COR-L47 (cell line): ENCODE measurements at places on chromosomes 4 and X.

DNA sequence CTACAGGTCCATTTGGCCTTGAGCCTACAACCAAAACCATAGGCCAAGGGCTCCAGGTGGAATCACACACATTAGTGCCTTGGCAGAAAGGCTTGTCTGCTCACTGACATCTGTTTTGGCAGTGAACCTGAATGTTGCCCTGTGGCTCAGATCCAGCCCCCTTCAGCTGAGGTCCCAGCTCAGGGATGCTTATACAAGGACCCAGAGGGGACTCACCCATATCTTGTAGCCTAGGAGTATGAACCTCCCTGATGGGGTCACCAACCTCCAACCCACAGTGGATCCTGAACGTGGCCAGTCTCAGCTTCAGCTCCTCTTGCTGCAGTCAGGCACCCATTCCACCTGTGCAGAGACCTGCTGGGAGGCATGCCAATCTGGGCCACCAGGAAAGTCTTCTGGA is 50.8 kb upstream of the HMX1 start:
- no peak for DNase-seq

- DNase-seq, result no peak
Measured at GRCh38 chr4:71524756-71525155, 185.9 kb downstream of the SLC4A4 start.

DNA sequence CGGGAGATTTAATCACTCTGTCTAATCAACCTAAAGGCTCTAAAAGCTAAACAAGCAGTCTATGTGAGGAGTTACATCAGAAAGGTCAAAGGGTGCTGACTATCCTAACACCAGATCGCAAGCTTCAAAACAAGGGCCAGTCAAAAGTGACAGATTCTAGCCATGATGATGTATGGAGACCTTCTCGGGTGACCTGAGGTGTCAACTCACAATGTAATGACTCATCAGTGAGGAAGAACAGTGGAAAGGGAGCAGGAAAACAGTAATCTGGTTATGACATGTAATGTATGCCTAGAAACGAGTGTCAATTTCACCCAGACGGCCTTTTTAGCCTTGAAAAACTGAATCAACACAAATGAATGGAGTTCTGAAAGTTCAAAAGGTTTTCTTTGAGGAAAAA is 375.3 kb downstream of the IDS start:
- DNase-seq, result no peak

GRCh38 chr4:177528620-177529019 is 86.4 kb upstream of the AGA start:
- no peak for DNase-seq

DNA sequence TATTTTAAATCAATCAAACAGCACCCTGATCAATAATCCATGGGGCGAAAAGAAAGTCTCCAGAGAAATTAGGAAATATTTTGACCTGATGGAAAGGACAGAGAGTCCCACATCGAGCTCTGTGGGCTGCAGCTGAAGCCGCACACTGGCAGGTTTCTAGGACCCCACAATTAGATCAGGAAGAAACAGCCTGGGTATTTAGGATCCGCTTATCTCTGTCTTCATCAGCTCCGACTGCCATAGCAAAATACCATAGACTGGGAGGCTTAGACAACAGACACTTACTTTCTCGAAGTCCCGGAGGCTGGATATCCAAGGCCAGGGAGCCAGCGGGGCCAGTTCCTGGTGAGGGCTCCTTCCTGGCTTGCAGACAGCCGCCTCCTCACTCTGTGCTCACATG is 36.4 kb downstream of the CCNQ start:
- DNase-seq, result no peak

DNA sequence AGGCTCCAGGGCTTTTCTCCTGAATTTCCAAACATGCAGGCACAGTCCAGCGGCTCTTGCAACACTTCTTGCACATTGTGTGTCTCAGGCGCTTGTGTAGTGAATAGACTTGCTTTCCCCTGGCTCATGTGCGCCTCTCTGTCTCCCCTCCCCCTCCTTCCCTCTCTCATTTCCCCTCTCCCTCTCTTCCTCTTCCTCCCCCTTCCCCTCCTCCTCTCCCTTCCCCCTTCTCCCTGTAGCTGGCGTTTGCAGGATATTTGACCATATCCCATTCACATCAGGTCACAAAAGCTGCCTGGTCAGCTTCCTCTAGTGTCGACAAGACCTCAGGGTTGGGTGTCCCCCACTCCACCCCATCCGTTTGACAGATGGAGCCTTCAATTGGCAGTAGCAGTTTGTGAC is 2.4 kb downstream of the CHST7 start:
- DNase-seq, result no peak

DNA sequence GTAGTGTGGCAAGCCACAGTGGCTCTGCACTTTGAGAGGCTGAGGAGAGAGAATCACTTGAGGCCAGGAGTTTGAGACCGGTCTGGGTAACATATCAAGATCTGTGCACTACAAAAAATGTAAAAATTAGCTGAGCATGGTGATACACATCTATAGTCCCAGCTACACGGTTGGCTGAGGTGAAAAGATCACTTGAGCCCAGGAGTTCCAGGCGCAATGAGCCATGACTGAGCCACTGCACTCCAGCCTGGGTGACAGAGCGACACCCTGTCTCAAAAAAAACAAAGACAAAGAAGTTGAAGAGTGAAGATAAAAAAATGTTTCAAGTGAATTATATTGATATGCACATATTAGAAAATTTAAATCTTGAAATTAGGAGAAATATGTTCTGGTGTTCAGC is 46.3 kb downstream of the SULT1B1 start:
- no peak for DNase-seq

DNA sequence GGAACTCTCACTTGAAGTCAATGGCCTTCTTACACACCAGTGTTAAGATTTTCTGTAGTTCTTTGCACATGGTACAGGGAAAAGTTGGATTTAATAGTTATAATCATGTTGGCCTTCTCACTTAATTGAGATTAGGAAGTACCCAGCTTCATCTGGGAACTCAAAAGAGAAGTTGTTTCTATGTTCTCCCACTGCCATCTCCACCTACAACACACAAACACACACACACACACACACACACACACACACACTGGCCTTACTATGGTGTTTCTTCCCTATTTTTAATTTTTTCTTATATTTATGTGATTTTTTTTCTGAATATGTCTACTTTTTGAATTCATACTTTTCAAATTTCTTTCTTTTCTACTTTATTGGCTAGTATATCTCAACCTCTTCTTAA is 10.0 kb upstream of the CHIC2 start:
- no peak for DNase-seq

DNA sequence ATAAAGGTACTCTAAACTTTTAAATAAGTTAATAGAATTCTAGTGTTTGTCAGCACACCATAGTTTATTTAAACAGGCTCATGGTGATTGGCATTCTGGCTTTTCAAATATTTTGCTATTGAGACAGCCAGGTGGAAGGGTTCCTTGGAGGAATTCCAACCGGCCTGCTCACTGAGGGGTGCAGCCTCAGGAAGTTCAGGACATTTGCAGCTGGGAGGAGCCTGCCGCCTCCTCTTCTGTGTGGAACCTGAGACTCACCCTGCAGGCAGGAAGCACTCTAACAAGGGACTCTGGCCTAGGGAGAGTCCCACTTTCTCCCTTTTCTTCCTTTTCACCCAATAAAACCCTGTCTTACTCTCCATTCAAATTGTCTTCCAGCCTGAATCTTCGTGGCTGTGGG is 1328.0 kb downstream of the FSTL5 start:
- no peak for DNase-seq

DNA sequence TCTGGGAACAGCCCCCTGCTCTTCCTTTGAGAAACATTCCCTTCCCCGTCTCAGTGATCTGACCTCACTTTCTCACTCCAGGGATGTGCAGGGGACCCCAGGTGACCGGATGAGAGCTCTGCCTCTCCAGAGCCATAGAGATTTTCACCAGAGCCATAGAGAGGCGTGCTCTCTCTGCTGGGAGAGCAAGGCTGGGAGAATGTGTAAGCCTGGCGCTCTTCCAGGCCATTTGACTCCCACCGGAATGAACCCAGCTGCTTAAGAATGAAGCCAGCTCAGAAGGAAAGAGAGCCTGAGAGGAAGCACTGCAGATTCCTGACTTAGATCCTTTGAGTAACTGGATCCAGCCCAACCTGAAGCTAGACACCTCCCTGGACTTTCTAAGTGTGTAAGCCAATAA is 106.4 kb downstream of the DHX15 start:
- DNase-seq, result peak; percentile 4

DNA sequence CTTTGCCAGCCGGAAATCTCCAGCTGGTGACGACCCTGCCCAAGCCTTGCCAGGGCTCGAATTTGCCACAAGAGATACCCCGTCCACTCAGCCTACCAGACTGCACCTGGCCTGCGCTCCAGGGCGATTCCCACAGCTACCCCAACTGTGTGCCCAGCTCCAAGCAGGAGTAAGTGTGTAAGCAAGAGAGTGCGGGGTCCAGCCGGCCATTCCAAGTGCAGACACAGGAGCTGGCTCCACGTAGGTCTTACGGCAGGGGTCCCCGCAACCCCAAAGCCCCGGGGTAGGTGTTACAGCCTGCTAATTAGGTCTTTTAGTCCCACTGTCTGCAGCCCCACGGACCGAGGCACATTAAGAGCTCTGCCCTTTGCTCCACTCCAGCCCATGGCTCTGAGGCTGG is 1305.2 kb downstream of the ARAP2 start:
- no peak for DNase-seq

DNA sequence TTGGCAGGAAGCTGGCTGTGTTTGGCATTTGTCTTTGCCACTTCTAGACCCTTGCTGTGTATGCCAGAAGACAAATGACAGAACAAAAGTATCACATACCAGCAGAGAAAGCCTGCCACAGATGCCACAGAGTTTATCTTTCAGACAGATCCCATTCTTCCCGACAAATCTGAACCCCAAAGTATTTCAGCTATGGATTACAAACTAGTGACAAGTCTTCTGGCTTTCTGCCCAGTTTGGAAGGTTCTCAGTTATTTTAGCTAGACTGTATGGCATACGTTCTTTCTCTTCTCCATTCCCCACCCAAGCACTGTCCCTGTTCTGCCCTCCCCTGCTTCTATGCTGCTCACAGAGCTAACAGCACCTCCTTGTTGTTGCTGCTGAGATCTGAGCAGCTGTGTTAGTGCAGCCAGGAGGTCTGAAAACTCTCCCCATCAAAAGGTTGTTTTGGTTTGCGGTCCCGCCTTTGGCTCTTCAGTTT is 236.7 kb downstream of the FRAS1 start:
- peak; percentile 3 for DNase-seq

DNA sequence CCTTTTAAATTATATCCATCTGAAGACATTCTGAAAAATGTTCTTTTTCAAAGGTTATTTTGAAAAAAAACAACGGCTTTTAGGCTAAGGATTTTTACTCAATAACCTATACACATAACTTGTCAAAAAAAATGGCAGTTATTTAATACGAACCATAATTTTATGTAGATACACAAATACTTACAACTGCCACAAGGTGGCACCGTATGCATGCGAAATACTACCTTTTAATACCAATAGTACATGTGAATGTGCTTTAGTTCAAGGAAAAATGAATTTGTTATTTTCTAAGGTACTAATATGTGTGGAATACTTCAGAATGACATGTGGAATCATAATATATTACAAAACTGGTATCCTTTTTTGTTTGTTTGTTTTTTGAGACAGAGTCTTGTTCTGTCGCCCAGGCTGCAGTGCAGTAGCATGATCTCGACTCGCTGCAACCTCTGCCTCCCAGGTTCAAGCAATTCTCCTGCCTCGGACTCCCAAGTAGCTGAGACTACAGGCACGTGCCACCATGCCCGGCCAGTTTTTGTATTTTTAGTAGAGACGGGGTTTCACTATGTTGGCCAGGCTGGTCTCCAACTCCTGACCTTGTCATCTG is 4.6 kb upstream of the MAD2L1 start:
- peak; percentile 34 for DNase-seq

- DNase-seq, result no peak
Measured at GRCh38 chr4:40205259-40206198, 8.7 kb downstream of the RHOH start.

DNA sequence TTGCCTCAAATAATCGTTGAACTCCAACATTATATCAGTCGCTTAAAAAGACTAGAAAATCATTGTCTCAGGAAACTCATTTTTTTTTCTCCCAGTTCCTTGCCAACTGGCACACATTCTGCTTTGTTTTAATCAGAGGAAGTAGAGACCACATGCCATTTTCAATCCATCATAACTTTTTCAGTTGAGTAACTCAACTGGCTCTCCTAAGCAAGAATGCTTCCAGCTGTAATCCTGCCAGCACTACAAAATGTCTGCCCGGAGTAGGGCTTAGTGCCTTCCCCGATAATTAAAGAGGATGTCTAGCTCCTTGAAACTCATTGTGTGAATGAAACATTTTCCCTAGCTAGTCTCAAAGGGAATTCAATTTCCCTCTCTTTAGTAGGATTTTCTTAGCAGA is 33.0 kb downstream of the FREM3 start:
- DNase-seq, result no peak

- DNase-seq, result no peak
Measured at GRCh38 chr4:145494666-145495270, 13.1 kb downstream of the SMAD1 start.

DNA sequence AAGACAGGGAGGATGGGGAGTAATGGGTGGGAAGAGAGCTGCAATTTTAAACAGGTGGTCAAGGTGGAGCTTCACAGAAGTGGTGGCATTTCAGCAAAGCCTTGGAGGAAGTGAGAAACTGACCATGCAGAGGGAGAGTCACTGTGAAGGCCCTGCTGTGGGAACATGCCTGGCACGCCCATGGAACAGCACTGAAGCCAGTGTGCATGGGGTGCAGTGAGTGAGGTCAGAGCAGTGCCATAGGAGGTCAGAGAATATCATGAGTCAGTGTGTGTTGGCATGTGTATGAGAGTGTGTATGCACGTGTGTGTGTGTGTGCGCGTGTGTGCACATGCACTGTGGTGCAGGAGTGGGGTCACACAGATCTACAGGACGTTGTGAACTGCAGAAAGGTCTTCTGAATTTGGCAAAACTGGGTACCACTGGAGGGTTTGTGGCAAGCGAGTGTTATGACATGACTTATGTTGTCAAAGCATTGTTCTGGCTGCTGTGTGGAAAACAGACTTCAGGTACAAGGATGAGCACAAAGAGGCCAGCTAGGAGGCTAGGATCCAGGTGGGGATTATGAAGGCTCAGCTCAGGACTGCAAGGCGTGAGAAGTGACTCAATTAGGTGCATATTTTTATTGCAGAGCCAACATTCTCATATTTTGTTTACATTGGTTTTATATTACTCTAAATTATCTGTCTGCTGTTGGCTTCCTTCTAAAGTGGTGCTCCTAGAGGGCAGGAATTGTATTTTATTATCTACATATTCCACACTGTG is 34.0 kb downstream of the ZNF827 start:
- no peak for DNase-seq

GRCh38 chrX:12771445-12772069 is 19.7 kb upstream of the PRPS2 start:
- peak; percentile 1 for DNase-seq

DNA sequence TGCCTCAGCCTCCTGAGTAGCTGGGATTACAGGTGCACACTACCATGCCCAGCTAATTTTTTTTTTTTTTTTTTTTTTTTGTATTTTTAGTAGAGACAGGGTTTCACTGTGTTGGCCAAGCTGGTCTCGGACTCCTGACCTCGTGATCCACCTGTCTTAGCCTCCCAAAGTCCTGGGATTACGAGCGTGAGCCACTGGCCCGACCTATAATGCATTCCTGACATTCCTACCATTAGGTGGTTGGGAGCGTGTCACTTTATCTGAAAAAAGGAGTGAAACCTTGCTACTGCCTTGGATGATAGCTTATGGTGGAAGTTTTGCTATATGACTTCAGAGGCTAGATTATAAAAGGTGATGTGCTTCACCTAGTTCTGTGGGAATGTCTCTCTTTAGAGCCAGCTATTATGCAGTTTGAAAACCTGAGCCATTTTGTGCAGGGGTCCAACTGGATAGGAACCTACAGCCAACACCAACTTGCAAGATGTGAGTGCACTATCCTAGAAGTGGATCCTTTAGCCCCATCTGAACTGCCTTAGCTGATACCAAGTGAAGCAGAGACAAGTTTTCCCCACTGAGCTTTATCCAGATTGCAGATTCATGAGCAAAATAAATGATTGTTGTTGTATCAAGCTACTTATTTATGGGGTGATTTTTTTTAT is 29.8 kb upstream of the EMCN start:
- DNase-seq, result no peak
